ENCODE measurements at places on chromosomes 5 and 9. TPM values are rescaled to one million over a fixed set of nuclear protein-coding genes. Genes with fewer than 3 reads are reported as not detected.

Gene PALM2AKAP2
- 2.5 TPM for total RNA-seq

Gene SPATA31C1
- total RNA-seq: not detected

Gene N4BP3
- 7.4 TPM for total RNA-seq

Gene SLC31A1
- 7.9 TPM for total RNA-seq

Gene NXNL2
- 0.49 TPM for total RNA-seq

Gene SH3TC2
- 0.49 TPM for total RNA-seq

Gene SLC46A2
- total RNA-seq: not detected

Gene HINT2
- total RNA-seq: 11.1 TPM

Gene NR4A3
- total RNA-seq: 9.1 TPM

Gene KCTD16
- total RNA-seq: 17.5 TPM

Gene IL3
- not detected for total RNA-seq

Data from temporal lobe (tissue), 4 donors.